ENCODE measurements at places on chromosomes 11 and 22. TPM values are rescaled to one million over a fixed set of nuclear protein-coding genes. Genes with fewer than 3 reads are reported as not detected.

Gene C11orf21
- total RNA-seq = not detected

Gene OR2AG1
- total RNA-seq = not detected

Gene CCDC73
- not detected for total RNA-seq

Gene CLTCL1
- total RNA-seq = 4.9 TPM

Gene TUB
- 4.5 TPM for total RNA-seq

Gene MLC1
- total RNA-seq = not detected

Gene PIWIL4
- 0.59 TPM for total RNA-seq

Gene GLYATL2
- 1.3 TPM for total RNA-seq

Measured in bronchus fibroblast of lung (primary cell).